Dermis microvascular lymphatic vessel endothelial cell (primary cell): ENCODE measurements at places on chromosomes 4 and X. TPM values are rescaled to one million over a fixed set of nuclear protein-coding genes. Genes with fewer than 3 reads are reported as not detected.

Gene SFRP2
- total RNA-seq: under 0.01 TPM in 1 of 2 replicates, not detected in the other

Gene TBC1D9
- 47.2 and 68.8 TPM in 2 replicates for total RNA-seq

Gene RHOXF1
- total RNA-seq: not detected in 2 replicates

Gene TMPRSS11D
- under 0.01 and 0.13 TPM in 2 replicates for total RNA-seq

Gene MAEA
- total RNA-seq: 45.8 and 64.4 TPM in 2 replicates
